ENCODE measurements at places on chromosomes 12 and 14.

- no peaks in the 10 kb centered on the region for H3K36me3 ChIP-seq
- H3K4me1 ChIP-seq = no peaks in the 10 kb centered on the region
- H3K4me3 ChIP-seq = no peak overlapping the region
- H3K27me3 ChIP-seq = no peaks in the 10 kb centered on the region
Observed at GRCh38 chr14:68027276-68027675, 207.7 kb downstream of the RAD51B start.

DNA sequence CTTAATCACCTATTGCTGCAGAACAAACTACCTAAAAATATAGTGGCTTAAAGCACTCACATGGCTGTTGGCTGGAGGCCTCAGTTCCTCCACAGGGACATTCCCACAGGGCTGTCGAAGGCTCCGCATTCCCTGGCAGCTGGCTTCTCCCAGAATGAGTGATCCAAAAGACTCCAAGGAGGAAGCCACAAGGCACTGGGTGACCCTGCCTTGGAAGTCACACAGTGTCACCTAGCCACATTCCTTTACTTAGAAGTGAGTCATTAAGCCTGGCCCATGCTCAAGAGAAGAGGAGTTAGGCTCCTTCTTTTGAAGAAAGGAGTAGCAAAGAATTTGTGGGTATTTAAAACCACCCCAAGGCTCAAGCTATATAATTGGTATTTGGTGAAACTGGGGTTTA is 63.9 kb upstream of the MAP1LC3B2 start:
- H3K4me1 ChIP-seq = peaks cover 27% of the 10 kb centered on the region
- no peak overlapping the region for H3K4me3 ChIP-seq
- no peaks in the 10 kb centered on the region for H3K27me3 ChIP-seq
- no peak overlapping the region for H3K27ac ChIP-seq
- H3K36me3 ChIP-seq = no peaks in the 10 kb centered on the region
- DNase-seq = no peak

DNA sequence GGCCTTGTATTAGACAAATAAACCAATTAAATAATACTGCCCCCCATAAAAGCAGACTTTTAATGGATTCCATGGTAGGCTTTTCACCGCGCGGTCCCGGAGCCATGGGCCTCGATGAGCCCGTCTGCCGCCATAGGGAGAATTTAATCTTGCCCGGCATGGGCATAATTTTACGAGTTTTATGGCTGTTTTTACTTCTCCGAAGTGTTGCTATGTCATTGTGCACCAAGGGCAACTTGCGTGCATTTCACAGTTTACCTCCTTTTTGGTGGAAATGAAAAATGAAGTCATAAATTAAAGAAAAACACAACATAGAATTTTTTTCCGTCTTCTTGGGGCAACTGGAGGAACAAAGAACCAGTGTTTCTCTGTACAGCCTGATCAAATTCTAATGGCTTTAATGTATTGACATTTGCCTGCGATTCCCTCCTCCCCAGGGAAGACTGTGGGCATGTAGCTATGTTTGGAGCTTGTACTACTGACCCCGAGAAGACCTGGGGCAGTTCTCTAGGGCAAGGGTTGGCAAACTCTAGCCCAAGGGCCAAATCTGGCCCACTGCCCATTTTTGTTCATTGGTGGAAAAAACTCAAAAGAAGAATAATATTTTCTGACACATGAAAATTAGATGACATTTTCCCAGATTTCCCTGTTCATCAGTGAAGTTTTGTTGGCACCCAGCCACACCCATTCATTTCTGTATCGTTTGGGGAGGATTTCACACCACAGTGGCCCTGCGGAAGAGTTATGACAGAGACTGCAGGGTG is 142.7 kb downstream of the CHST11 start:
- no peaks in the 10 kb centered on the region for H3K36me3 ChIP-seq
- DNase-seq = no peak
- H3K27me3 ChIP-seq = no peaks in the 10 kb centered on the region
- no peak overlapping the region for H3K4me3 ChIP-seq

GRCh38 chr12:57614178-57614947 is 3.1 kb downstream of the ARHGEF25 start:
- H3K36me3 ChIP-seq = peaks cover 2% of the 10 kb centered on the region
- DNase-seq = peak; percentile 66
- no peak overlapping the region for H3K27ac ChIP-seq
- H3K4me1 ChIP-seq = peaks cover 30% of the 10 kb centered on the region
- H3K4me3 ChIP-seq = no peak overlapping the region

DNA sequence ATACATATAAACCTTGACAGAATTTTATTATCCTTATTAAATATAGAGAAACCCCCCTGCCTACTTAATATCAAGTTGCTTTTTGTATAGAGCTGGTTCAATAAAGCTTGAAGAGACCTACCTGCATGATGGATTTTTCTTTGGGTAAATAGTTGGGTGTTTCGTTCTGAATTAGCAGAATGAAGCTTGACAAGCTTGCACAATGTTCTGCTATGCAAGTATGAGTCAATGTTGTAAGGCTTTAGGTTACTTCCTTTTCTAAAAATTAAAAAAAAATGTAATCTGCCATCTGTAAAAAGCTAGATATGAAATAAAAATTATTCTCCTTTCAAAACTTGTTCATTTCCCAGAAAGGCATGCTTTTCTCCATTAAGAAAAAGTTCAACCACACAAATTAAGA is 1662.6 kb upstream of the SEL1L start:
- H3K27ac ChIP-seq = no peak overlapping the region
- no peaks in the 10 kb centered on the region for H3K27me3 ChIP-seq
- no peak for DNase-seq
- no peak overlapping the region for H3K4me3 ChIP-seq

DNA sequence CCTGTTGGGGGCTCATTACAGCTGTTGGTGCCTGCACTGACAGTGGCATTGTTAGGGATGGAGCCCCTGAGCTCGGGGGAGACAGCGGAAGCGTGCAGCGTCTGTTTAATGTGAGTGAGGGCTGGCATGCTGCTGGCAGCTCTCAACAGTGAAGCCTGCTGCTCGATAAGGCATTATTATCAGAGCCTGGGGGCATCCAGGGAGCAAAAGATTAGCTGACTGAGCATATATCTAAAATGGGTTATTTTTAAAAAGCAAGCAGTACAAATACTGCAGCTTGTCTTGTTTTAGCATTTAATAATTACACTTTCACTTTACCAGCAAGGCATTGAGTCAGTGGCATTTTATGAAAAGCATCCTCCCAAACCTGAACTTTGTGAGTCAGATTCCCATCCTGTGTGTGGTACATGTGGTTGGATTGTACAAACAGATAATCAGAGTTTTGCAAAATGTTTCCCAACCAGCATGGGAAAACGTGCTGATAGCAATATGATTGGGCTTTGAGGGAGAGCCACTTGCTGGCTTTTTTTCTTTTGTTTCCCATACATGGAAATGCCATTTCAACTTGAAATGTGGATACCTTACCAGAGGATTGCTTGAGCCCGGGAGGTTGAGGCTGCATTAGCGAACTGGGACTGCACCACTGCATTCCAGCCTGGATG is 150.8 kb downstream of the PRKCH start:
- H3K4me3 ChIP-seq = peak overlapping the region; percentile 28
- H3K27ac ChIP-seq = peak overlapping the region; percentile 36
- peaks cover 78% of the 10 kb centered on the region for H3K4me1 ChIP-seq
- H3K36me3 ChIP-seq = no peaks in the 10 kb centered on the region
- no peak for DNase-seq

DNA sequence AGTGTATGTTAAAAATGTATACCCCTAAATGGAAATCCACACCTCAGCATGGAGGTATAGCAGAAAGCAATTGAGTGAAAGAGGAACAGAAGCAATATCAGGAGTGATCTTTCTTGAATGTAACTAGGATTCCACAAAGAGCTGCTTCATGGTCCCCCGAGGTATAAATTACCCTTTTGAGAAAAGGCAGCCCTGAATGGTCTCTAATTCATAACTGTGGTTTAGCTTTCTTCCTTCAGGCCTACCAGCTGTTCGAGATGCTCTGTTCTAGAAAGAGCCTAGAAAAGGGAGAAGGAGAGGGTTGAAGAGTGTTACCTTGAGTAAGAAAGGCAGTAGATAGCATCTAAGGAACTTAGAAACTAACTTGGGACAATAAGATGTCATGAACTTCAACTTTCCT is 42.9 kb upstream of the CSRNP2 start:
- peaks cover 12% of the 10 kb centered on the region for H3K36me3 ChIP-seq
- peaks cover 11% of the 10 kb centered on the region for H3K4me1 ChIP-seq
- no peaks in the 10 kb centered on the region for H3K27me3 ChIP-seq
- DNase-seq = no peak
- no peak overlapping the region for H3K27ac ChIP-seq
- no peak overlapping the region for H3K4me3 ChIP-seq

- H3K27me3 ChIP-seq = no peaks in the 10 kb centered on the region
- DNase-seq = no peak
- H3K4me1 ChIP-seq = no peaks in the 10 kb centered on the region
- H3K4me3 ChIP-seq = no peak overlapping the region
- H3K36me3 ChIP-seq = no peaks in the 10 kb centered on the region
- H3K27ac ChIP-seq = no peak overlapping the region
Observed at GRCh38 chr12:82149045-82149444, 209.1 kb downstream of the CCDC59 start.

DNA sequence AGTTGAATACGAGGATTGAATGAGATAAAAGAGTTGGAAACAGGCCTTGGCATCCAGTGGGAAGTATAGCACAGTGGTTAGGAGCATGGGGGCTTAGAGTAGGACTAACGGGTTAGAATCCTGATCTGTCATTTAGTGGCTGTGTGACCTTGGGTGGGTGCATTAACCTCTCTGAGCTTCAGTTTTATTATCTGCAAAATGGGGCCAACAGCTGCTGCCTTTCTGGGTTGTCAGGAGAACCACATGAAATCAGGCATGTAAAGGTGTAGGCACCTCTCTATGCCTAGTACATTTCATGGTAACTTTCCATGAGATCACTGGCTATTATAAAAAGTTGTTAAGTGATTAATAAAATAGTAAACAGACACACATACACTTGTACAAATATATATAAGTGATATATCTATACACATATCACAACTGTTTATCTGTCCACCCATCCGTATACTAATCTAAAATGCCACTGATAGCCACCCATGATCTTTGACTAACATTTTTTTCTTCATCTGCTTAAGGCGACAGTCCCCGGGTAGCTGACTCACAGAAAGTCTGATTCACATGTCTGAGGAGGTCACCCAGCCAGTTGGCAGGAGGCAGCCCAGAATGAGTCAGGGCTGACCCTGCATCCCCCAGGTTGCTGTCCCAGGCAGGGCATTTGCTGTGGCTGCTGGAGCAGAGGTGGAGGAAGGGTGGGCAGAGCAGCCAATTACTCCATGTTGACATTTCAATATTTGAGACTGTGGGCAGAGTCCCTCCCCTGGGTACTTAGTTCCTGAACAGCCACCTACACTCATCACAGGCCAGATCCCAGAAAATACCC is 125.6 kb upstream of the NOS1 start:
- no peaks in the 10 kb centered on the region for H3K36me3 ChIP-seq
- H3K27me3 ChIP-seq = peaks cover 2% of the 10 kb centered on the region
- no peaks in the 10 kb centered on the region for H3K4me1 ChIP-seq
- H3K27ac ChIP-seq = no peak overlapping the region

DNA sequence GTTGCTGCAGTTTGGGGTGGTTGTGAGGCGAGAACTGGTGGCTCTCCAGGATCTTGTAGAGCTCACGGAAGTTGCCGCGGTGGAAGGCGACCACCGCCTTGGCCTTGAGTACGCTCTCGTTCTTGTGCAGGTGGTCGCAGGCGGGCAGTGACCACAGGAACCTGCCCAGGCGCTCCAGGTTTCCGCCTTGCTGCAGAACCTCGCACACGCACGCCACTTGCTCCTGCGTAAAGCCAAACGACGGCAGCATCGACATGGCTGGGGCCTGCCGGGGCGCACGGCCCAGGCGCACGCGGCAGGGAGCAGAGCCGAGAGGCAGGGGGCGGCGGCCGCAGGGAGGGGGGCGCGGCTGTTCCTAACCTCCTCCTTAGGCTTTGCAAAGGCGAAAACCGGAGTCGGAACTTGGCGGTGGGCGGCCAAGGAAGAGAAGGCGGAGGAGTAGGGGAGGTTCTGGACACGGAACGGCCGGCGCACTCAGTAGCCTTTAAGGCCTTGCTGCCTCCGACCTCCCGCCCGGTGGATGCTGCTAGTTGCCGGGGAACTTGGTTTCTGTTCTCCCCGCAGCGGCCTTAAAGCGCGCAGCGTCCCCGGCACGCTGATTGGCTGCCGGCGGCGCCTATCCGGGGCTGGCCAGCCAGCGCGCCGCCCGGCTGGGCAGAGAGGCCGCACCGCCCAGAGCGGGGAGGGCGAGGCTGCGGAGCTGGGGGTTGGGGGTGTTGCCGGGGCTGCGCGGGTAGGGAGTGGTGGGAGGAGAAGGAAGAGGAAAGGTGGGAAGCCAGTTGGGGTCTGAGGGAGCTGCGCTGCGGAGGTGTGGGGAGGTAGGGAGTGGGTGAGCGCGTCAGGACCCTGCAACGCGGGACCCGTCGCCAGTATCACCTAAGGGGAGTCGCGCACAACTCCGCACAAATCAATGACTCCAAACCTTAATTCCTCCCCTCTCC is at the start of gene SIX1:
Gene SIX1, minus strand, starts transcription at position 544 of the 941 bp plus-strand sequence. Its CDS starts 288 bp downstream, at position 256.
- no peak within 1 kb of the TSS for H3K27ac ChIP-seq
- H3K36me3 ChIP-seq = no peaks in the 10 kb centered on the region
- peaks cover 55% of the 10 kb centered on the region for H3K4me1 ChIP-seq
- DNase-seq = no peak
- peaks cover 100% of the 10 kb centered on the region for H3K27me3 ChIP-seq

- no peak overlapping the region for H3K27ac ChIP-seq
- no peak for DNase-seq
- H3K27me3 ChIP-seq = no peaks in the 10 kb centered on the region
- H3K4me3 ChIP-seq = no peak overlapping the region
Observed at GRCh38 chr12:5123921-5124320, 80.2 kb downstream of the KCNA5 start.

DNA sequence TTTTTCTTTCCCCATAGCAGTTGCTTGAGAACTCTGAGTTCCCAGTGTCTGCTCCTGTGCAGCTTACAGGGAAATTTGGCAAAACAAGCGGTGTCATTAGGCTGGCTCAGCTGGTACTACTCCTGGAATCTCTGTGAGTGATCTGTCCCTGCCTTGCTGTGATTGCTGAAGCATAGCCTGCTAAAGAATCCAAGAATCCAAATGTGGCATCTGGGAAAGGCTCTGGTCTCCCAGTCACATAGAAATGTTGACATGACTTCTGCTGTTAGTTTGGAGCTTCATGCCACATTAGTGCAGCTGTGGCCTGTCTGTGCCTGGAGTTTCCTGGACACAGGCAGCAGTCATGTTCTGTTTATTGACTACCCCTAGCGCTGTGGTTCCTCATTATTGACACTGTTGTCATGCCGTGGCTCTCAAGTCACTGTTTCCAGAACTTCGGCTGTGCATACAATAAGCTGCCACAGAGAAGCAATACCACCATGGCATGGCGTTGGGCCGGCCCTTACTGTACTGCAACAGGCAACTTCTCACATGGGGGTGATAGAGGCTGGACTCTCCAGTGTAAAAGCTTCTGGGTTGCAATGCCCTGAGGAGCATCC is 166.8 kb downstream of the MYRFL start:
- no peaks in the 10 kb centered on the region for H3K36me3 ChIP-seq
- peak overlapping the region; percentile 12 for H3K27ac ChIP-seq
- no peak for DNase-seq
- H3K4me3 ChIP-seq = no peak overlapping the region
- H3K27me3 ChIP-seq = no peaks in the 10 kb centered on the region

Measured in suprapubic skin (tissue), 4 donors.